Mesendoderm (in vitro differentiated cells): ENCODE measurements at places on chromosomes 5 and 9.

GRCh38 chr9:103014242-103014641, 19.1 kb downstream of the CYLC2 start:
- no peak for DNase-seq

DNA sequence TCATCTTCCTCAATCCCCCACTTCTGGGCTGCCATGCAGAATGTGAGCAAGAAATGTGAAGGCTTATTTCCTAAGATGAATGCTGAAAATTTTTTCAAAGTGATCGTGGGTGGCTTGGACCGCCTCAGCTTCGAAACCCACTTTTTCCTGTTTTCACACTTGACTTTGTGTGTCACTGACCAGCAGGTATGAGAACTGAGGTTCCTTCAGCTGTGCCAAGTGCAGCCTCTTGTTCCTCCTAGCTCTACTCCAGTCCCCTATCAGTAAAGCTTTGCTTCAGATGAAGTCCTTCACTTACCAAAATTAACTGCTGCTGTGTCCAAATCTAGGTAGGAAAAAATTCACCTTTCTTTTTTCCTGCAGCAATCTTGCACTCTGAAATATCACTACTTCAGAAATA, 382.6 kb downstream of the DTWD2 start:
- no peak for DNase-seq

DNA sequence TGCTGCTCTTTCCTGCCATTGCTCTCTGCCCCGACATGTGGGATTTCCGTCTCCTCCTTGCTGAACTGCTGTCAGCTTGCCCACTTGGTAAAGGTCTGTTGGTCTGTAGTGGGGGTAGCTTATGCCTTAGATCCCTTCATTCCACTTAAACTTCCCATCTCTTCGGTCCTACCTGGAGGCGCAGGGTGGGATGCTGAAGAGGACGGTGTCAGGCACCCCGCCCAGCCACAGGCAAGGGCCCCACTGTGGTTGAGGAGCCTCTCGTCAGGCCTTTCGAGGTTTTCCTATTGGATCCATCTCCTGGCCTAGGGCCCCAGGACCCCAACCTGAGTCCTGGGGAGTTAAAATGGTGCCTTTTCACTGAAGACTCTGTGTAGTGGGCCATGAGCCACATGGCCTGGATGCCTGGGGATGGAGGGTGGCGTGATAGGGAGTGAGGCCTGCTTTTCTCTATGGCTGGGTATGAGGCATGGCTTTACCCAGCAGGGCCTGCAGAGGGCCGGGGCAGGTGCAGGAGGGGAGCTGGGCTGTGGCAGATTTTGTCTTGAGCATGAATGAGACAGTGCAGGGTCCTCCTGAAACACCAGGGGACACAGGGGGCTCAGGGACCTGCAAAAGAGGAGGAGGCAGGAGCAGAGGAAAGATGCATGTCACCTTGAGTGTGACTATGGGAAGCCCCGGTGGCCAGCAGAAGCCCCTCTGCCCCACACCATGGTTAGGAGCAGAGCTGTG, 25.8 kb upstream of the RNF130 start:
- DNase-seq: no peak

DNA sequence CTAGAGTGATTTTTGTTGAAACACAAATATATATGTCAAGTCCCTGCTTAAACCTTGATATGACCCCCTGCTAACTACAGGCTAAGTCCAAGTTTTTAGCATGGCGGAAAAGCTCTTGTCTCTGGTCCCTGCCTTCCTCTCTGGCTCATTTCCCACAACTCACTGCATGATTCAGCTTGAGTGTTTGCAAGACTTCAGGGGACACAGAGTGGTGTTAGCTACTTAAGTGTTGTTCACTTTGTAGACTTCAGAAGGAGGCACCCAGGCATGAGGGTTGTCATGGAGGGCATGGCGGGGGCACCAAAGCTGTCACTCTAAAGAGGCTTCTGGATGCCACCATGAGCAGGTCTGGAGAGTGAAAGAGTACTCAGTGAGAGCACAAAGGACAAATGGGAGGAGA, 362.4 kb upstream of the ACTBL2 start:
- no peak for DNase-seq

DNA sequence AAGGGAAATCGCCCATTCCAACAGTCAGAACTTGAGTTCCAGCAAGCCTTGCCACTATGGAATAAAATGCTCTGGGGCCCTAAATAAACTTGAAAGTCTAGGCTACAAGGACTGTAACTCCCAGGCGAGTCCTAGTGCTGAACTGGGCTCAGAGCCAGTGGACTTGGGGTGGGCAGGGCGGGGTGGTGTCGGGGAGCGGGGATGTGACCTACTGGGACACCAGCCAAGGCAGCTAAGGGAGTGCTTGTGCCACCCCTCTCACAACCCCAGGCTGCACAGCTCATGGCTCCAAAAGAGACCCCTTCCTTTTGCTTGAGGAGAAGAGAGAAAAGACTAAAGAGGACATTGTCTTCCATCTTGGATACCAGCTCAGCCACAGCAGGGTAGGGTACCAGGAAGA, 61.5 kb downstream of the MEIKIN start:
- no peak for DNase-seq

GRCh38 chr9:32596096-32596865, 23.3 kb upstream of the NDUFB6 start:
- no peak for DNase-seq

DNA sequence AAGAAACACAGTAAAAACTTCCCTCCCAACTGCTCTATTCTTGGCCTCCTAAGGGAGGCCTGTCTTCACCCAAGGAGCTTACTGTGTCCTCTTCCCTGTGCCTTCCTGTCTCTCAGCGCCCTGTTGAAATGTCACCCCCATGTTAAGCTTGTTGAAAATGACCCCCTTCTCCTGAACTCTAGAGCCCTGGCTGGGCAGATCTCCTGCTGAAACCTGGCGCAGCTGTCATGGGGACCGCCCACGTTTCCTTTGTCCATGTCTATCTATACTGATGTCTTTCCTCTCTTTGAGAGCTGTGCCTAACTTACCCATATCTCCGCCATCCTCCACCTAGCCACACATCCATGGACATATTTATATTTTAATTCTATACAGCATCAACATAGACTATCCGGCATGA, 33.3 kb downstream of the PTCH1 start:
- DNase-seq: no peak

GRCh38 chr5:139120521-139120920, 77.6 kb downstream of the SIL1 start:
- no peak for DNase-seq

GRCh38 chr5:91291628-91292569, 91.2 kb downstream of the ARRDC3 start:
- no peak for DNase-seq

GRCh38 chr9:34493972-34494535, 28.7 kb downstream of the ENHO start:
- DNase-seq: peak; percentile 72

- DNase-seq: no peak
These were observed 11.1 kb upstream of the CDC42SE2 start for GRCh38 chr5:131252824-131253171.

- DNase-seq: no peak
These were observed 4.2 kb downstream of the PAM start for GRCh38 chr5:102759289-102759688.

DNA sequence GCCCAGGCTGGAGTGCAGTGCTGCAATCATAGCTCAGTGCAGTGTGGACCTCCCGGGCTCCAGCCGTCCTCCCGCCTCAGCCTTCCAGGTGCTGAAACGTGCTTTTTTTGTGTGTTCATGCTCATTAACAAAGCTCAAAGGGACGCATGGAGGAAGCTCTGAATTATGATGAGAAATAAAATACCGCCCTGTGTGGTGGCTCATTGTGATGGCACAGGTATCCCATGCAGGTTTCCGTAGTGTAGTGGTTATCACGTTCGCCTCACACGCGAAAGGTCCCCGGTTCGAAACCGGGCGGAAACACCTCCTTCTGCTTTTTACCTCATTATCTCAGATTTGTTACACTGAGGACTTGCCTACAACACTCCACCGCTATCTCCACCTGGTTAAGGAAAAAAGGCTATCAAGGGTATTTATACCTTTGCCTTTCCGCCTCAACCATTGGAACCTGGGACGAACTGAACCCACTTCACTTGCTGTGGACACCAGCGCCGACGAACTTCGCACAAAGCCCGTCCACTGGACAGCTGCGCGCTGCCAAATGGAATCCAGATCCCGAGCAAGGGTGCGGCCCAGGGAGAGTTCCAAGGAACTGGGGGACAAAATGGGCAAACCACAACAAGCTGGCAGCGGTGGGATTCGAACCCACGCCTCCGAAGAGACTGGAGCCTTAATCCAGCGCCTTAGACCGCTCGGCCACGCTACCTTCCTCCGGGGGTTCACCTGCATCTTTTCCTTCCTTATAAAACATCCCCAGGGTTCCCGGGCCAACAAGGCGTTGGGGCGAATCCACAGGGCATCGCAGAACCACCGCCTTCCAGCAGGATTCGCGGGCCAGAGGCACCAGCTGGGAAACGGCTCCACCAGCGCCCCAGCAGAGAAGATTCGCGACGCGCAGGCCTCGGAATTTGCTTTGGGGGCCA, 26.3 kb downstream of the OR2V2 start:
- peak; percentile 100 for DNase-seq

DNA sequence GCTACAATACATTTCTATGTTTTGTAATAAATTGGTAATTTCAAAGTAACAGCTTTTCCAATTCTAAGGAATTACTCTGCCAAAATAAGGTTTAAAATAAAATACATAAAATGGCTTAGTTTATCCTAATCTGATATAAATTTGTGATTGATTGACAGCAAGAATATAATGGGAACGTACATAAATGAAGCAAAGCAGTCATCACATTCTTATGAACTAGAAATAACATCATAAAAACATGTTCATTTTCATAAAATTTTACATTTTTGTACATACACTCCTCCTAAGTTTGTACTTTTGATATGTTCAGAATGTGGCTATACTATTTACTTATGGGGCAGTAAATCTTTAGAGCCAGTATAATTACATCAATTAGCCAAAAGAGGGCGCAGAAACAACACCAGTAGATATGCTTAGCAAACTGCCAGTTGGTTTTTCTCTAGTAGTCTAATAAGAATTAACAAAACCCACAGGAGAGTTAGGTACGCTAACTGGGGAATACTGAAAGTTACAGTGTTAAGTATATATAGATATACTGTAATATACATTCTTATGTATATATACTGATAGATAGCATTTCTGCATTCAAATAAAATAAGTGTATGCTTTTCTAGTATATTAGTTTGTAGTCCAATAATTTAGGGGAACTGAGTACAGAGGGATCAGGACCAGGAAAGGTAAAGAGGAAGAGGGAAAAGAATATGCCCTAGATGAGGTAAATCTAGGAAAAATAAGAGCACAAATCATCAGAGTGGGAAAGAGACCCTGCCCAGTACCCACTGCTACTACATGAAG, 76.8 kb downstream of the ZDHHC21 start:
- DNase-seq: peak; percentile 59

DNA sequence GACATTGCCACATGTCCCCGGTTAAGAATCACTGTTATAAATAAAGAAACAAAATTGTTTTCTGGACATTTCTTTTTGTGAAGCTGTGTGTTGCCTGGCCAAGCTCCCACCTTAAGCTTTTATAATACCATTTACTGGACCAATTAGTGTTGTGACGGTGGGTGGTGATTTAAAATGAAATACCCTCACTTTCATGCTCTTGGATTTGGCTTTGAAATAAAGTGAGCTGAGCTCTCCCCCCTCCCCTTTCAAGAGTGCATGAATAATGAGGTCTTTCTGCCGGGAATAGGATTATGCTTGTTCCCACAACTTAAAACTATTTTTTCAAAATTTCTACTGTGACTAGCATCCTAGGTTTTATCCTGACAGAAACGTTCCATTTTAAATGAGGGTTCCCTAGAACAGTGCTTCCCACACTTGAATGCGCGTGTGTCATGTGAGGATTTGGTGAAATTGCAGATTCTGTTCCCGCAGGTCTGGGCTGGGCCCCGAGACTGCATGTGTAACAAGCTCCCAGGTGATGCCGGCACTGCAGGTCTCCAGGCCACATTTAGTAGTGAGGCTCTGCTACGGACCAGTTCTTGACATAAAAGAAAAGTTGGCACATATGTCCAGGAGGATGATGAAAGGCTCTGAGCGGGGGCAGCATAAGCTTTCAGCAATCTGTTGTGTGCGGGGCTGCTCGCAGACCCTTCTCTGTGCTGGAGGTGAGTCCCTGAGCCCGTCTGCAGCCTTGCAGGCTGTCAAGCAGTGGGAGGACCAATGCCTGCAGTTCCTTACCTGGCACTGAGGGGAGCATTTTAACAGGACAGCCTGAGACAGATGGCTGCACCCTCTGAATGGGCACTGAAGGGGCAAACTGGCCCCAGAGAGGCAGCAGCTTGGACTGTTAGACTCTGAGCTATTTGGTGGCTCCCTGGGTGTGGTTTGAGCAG, 24.4 kb downstream of the IQGAP2 start:
- peak; percentile 20 for DNase-seq

DNA sequence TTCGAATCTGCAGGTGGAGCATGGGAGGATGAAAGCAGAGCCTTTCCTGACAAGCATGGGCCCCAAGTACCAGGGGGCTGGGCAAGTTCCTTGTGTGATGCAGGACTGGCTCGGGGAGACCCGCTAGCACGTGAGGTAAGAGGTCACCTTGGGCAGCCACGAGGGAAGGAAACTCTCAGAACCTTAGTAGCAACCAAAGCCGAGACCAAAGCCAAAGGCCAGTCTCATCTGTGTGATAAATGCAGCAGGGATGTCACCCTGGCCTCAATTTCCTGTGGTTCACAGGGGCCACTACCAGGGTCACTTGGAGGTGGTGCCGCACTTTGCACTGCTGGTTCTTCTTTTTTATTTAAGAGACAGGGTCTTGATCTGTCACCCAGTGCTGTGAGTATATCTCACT, 39.5 kb downstream of the PRRT1B start:
- no peak for DNase-seq

- no peak for DNase-seq
These were observed 23.6 kb downstream of the COL27A1 start for GRCh38 chr9:114178756-114179450.

DNA sequence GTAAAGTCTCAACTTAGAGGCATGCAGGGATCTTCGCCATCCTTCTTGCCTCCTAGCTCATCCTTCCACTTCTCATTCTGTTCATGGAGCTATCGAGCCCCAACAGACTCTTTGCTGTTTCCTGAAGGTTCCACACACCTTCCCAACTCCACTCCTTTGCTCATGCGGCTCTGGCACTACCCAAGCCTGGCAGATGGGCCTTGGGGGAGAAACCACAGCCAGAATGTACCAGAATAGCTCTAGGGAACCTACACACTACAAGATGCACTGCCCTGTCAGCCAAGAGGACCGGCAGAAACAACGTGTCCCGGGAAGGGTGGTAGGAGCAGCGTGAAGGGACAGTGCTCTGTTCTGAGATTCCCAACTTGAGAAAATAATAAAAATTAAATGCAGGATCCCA, 178.9 kb downstream of the GABBR2 start:
- DNase-seq: no peak

DNA sequence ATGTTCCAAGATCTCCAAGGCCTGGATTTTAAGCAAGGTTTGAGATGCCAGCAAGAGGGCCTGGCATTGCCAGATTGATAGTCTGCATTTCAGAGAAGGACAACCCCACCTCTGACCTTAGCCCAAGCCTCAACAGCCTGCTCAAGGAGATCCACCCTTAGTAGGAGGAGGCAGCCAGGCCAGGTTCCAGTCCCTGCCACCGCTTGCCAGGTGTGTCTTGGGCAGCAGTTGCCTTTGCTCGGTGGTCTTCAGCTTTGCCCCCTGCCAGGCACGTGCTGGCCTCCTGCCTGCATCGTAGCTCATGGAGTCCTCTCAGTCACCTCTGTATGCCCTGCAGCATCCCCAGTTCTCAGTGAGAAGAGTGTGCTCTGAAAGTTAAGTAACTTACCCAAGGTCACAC, 134.2 kb downstream of the KCNIP1 start:
- no peak for DNase-seq
